ENCODE measurements at places on chromosomes 1 and 21.

GRCh38 chr1:205576805-205577761 lies 54.7 kb downstream of the ELK4 start:
- no peak for DNase-seq

GRCh38 chr1:185421485-185422107 lies 104.6 kb upstream of the IVNS1ABP start:
- DNase-seq = no peak

- DNase-seq = no peak
Measured at GRCh38 chr1:67058761-67059160, 4.8 kb upstream of the SLC35D1 start.

- DNase-seq = no peak
Measured at GRCh38 chr1:97608272-97608671, 312.6 kb downstream of the DPYD start.

DNA sequence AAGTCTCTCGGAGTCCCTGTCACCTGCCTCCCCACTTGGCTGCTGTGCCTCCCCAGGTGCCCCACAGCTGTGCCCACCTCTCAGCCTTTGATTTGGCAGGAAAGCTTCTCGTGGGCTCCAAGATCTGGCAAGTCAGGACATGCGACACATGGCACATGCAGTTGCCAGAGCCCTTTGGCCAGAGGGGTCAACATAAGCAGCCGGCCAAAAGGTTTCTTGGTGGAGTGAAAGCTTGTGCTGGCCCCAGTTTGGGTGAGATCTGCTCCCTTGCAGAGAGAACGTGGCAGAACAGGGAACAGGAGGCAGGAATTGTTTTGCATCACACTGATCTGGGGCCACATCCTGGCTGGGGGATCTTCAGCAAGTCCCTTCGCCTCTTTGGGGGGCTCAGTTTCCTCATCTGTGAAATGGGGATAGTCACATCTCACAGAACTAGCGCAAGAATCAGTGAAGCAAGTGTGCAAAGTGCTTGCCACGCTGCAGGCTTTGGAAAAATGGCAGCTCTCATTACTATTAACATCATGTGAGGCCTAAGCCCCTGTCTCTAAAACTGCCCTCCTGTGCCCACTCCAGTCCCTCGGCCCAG lies 232.6 kb downstream of the TRABD2B start:
- DNase-seq = no peak

DNA sequence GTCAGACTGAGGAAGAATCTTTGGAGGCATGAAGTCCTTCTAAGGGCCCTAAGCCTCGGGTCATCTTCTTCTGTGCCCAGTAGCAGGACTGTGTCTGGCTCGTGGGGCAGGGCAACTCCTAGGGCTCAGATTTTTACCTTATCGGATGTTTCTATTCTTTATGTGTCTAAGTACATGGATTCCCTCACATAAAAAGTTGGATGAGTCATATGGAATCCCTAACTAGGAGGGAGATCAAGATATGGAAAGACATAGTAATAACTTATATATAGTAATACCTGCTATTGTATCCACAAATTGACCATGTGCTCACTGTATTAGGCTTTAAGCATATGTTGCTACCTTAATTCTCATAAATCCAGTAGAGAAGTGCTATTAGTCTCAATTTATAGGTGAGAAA lies 364.5 kb upstream of the CAMK1G start:
- no peak for DNase-seq

GRCh38 chr1:153939476-153939875 lies 7.0 kb downstream of the DENND4B start:
- no peak for DNase-seq

DNA sequence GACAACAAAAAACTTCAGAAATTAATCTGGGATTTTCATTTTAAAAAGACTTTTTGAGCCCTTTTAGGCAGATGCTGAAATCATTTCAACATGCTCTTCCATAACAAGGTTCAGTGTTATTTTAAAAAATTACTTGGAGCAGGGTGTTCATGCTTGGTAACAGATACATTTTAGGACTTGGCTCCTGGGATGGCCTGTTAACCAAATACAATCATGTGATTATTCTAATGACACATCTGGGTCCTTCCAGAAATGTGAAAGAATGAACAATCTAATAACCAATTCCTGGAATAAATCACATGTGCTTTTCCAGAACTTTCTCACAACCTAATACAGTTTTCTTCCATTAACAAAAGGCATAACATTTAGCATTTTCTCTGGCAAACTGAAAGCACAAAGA lies 379.8 kb upstream of the RUNX1 start:
- DNase-seq = no peak

DNA sequence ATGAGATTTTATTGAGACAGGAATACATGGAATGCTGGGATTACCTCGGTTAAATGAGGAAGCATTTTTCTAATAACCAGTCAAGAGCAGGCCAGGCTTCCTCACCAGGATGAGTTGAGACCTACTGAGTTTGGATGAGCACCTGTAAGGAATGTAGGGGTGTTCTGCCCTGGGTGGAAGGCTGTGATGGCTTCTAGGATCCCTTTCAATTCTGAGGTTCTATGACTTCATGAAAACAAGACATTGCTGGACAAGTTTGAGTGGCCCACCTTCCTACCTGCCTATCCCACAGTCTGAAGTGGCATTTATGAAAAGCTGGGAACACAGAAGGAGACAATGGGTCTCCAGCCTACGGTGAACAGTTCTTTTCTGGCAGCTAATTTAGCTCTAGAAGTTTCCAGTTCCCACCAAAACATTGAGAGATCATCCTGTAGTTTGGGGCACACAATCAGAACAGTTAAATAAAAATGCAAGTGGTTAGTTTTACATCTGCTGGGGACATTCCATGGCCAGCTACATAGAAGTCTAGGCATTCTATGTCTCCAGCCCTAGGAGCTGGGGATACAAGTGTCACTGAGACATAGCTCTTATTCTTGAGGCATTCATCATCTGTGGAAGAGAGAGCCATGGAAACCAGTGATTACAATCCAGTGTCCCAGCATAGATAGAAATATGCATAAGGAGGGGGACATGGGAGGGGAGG lies 51.3 kb upstream of the TSPAN2 start:
- DNase-seq = no peak

DNA sequence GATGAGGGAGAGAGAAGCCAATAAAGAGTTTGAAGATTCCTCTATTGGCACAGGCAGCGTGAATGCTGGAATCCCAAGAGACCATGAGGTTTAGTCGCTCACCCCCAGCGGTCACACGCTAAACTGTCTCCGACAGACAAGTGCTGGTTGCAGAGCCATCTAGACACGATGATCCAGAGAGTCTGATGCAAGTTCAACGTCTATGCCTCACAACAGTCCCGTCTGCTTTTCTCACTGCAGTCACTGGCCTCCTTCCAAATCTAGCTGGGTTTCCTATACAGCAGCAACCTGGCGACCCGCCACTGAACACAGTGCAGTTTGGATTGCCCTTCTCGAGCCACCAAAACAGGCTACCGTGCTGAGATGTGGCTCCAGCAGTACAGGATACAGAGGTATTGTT lies 98.6 kb upstream of the KRTAP19-8 start:
- no peak for DNase-seq

- no peak for DNase-seq
Measured at GRCh38 chr21:46037331-46038325, 56.1 kb downstream of the COL6A1 start.

GRCh38 chr1:203461717-203462116 lies 13.9 kb upstream of the PRELP start:
- no peak for DNase-seq

- DNase-seq = no peak
Measured at GRCh38 chr1:6103111-6103853, 57.6 kb downstream of the KCNAB2 start.

GRCh38 chr1:44723064-44723463 lies 7.9 kb downstream of the RNU5D-1 start:
- DNase-seq = no peak

GRCh38 chr1:235639226-235640205 lies 10.1 kb downstream of the GNG4 start:
- DNase-seq = no peak

GRCh38 chr21:27804515-27804914 lies 837.6 kb upstream of the ADAMTS5 start:
- no peak for DNase-seq

- no peak for DNase-seq
Measured at GRCh38 chr1:42847111-42847595, 740 bp downstream of the ZNF691 start.

GRCh38 chr1:183477986-183478781 lies 5.9 kb downstream of the SMG7 start:
- no peak for DNase-seq

DNA sequence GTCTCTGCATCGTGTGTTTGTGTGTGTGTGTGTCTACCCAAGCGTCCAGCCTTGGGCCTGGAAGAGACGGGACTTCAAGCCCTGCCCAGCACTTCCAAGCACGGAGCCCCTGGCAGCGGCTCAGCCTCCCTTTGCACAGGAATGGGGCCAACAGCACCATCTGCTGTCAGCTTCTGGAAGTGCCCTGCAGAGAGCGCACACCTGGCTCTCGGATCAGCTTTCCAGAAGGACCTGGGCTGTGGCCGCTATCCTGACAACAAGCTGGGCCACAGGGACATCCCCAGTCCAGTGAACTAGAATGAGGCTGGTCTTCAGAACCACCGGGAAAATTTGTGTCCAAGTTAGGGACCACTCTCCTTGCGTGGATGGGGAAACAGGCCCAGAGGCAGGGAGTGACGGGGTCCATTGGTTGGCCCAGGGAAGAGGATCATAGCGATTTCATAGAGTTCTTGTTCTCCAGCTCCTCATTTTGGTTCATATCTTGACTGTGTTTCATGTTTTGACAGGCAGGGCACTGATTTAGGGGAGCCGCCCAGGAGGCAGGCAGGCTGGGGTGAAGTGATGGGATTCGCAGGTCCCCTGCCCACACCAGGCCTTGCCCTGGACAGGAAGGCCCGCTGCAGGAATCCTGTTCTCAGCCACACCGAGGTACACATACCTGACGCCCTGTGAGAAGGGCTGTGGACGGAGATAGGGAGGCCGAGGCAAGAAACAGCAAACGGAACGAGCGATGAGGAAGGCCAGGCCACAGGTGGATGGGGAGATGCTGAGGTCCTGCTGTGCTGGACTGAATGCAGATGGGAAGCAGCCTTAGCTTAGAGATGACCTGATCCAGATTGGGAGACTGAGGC lies 38.4 kb downstream of the TAS1R2 start:
- peak; percentile 63 for DNase-seq
